Activated CD4-positive, alpha-beta T cell treated with anti-CD3 and anti-CD28 coated beads for 24 hours (primary cell): ENCODE measurements at places on chromosomes 16 and 17.

- DNase-seq, result no peak
These were observed 115.2 kb downstream of the COPRS start for GRCh38 chr17:31743797-31744196.

GRCh38 chr17:4463818-4464476 lies 30.2 kb downstream of the SPNS3 start:
- DNase-seq, result no peak

DNA sequence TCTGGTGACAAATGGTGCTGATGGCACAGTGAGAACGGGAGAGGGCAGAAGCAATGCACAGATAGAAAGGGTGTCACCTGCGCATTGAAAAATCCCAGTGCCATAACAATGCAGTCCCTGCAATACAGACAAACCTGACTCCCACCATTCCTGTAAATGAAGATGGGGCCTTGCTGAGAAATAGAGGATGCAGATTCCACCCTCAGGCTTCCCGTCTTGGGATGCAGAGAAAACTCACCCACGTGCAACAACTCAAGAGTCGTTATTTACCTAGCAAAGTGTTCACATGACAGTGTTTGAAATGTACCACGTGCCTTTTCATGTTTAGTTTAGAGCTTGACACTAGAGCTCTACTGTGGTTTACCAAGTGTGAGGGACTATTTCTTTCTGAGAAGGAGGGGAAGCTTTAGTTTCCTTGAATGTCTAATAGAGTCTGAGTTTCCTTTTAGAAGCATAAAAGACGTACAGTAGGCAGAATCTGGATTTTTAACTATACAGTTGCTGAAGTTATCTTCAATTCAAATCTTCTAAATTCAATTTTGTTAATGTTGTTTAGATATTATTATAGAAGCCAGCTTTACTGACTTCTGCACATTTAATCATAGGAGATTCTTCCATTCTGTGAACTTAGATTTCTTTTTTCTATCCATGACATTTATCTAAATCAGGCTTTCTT lies 35.6 kb downstream of the WWOX start:
- DNase-seq, result no peak

DNA sequence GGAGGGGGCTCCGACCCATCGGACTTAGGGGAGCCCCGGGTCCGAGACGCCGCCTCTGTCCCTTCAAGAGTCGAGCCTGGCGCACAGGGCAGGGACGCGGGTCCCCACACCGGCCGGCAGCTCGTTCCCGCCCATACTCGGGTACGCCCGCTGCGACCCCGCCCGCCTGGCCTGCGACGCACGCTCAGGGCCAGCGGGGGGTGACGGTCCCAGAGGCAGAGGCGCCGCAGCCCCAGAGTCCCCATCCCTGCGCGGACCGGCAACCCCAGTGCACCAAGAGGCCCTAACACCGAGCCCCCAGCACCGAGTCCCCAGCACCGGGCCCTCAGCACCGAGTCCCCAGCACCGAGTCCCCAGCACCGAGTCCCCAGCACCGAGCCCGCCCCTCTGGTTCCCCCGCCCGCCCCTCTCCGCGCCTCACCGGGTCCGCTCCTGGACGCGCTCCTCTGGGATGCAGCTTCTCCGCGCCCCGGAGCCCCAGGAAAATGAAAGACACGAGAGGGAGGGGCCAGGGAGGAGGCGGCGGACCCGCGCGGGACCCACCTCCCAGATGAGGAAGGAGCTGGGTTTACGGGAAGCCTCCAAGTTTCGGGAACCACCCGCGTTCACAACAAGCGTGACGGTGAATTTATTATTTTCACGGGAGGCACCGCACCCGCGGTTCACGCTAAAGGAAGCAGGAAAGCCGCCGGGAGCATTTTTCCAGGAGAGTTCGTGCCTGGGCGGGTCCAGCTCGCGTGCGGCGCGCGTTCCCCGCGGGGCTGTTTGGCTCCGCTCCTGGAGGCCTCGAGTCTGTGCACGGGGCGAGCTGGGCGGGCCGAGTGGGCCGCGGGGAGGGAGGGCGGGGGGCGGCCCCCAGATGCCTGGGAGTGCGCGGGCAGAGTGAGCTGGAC lies at the start of gene SECTM1:
Gene SECTM1 (minus strand): TSS at position 488 of the 893 bp plus-strand sequence. CDS start 6,526 bp downstream, outside the sequence.
- DNase-seq, result no peak

DNA sequence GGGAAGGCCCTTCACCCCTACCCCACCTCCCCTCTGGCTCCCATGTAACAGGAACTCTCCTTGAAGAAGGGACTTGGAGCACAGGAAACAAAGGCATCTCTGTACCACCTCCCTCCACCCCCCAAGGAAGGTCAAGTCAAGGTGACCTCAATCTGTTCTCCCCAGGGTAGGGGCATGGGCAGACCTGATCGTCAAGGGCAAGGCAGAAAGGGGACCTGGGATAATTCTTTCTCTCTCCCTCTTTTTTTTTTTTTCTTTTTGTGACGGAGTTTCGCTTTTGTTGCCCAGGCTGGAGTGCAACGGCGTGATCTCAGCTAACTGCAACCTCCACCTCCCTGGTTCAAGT lies 4.3 kb upstream of the STAT5A start:
- DNase-seq, result no peak

GRCh38 chr17:74444406-74444805 lies 12.5 kb downstream of the GPRC5C start:
- no peak for DNase-seq

- DNase-seq, result no peak
These were observed 24.5 kb downstream of the WNT9B start for GRCh38 chr17:46875849-46876352.

DNA sequence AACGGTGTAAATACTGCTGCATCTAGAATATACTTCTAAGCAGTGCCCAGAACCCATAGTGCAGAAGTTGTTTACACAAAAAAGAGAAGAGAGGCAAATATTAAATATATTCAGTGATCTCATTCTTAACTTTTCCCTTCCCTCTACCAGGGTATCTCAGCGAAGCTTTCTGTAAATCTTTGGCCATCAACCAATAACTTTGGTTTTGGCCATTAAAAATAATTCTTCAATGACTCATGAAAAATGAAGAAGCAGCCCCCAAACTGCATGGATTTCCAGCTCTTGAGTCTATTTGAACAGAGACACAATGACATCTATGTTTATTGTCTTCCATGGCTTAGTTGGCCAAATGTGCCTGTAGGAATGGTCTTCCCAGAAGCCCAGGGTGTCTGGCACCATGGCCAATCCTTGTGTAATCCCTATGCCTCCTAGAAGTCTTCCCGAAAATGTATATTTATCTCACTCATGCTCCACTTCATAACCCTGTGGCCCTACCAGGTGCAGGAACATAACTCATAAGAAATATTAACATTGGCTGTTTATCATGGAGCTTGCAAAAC lies 646.6 kb downstream of the TOX3 start:
- DNase-seq, result no peak

- no peak for DNase-seq
These were observed 91.4 kb downstream of the C16orf78 start for GRCh38 chr16:49464877-49465504.

GRCh38 chr17:80416260-80416939 lies 1.4 kb downstream of the ENDOV start:
- no peak for DNase-seq

GRCh38 chr16:87486713-87487247 lies 6.0 kb downstream of the ZCCHC14 start:
- DNase-seq, result no peak

DNA sequence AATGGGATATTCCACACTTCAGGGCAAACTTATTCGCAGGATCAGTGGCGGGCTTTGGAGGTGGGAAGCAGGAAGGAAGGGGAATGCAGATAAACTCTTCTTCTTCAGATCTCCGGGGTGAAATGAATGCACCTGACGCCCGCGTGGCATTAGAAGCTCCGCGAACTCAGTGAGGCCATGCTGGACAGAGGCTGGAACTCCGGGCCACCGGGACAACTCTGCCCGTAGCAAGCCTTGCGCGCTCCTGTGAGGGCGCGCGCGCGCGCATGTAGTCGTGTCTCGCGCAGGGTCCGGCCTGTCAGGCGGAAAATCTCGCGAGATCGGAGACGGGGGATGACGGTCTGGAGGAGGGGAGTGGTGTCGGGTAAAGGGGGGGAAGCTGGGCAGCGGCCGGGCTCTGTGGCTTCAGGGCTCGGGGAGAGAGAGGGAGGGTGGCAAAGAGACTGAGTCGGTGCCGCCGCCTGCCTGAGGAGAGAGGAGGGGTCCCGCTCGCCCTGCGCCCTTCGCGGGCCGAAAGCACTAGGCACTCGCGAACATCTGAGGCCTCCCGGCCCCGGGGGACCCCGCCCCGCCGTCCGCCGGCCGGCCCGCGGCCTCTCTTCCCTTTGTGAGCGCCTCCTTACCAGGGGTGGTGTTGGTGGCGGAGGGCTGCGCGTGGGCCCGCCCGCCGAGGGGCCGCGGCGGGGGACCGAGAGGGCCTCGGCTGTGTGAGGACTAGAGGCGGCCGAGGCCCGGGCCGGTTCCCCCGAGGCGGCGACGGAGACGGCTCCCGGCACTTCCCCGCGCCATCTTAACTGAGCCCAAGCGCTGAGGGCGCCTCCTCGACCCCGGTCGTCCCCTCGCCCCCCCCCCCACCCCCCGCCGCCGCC lies at the start of gene TAOK1:
Gene TAOK1 (plus strand): TSS at position 382 of the 869 bp plus-strand sequence. CDS start 61,186 bp downstream, outside the sequence.
- DNase-seq, result peak; percentile 98

GRCh38 chr17:57370037-57370581 lies 113.8 kb downstream of the MSI2 start:
- no peak for DNase-seq

DNA sequence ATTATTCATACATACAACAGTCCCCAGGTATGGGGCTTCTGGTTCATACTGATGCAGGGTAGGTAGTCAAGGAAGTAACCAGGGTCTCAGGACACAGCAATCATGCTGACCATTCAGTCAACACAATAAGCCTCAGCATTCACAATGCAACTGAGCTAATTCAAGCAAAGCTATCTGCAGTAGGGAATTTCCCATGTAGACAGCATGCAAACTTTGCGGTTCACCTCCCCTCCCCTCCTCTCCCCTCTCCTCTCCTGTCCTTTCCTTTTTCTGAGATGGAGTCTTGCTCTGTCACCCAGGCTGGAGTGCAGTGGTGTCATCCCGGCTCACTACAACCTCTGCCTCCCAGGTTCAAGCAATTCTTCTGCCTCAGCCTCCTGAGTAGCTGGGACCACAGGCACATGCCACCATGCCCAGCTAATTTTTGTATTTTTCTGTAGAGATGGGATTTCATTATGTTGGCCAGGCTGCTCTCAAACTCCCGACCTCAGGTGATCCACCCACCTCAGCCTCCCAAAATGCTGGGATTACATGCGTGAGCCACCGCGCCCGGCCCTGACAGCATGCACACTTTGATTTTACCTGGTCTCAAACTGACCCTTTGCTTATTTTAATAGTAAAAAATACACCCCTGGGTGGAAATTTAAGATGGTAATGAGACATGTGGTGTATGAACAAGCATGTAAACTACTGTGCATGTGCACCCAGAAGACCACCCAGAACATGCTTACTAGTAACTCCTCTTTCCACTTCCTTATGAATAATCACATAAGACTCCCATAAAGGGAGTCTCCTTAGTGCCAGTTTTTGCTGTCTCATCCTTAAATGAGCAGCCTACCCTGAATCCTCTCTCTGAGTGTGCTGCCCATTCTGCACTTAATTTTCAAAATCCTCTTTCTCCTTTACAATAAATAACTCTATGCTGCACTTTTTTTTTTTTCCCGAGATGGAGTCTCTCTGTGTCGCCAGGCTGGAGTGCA lies 9.3 kb upstream of the RNF135 start:
- no peak for DNase-seq

- no peak for DNase-seq
These were observed 410.3 kb downstream of the CDH13 start for GRCh38 chr16:83037102-83037501.

DNA sequence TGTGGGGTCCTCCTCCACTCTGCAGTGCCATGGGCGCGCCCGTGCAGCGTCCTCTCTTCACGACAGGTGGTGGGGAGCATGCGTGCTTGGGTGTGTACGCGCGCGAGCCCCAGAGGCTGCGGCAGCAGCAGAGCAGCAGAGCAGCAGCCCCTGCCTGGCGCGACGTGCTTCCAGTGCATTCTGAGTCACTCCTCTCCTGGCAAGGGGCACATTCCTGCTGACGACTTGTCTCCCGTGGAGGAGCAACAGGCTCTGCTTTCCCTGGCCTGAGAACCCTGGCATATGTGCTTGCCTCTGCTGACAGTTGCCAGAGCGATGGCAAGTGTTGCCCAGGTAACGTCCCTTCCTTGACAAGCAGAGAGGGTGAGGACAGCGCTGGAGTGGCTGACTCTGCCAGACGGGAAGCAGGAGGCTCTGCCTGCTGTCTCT lies 133.8 kb upstream of the PLCG2 start:
- no peak for DNase-seq

- no peak for DNase-seq
These were observed 24.9 kb downstream of the DCUN1D3 start for GRCh38 chr16:20875355-20875650.
